Mucosa of descending colon (tissue), 3 donors: ENCODE measurements at places on chromosomes 11 and 22.

- no peak for DNase-seq
Measured at GRCh38 chr11:4589017-4589416, 4.8 kb upstream of the OR52I1 start.

- DNase-seq: no peak
Measured at GRCh38 chr11:110235966-110236365, 60.4 kb downstream of the RDX start.

GRCh38 chr22:39216143-39216490, 28.7 kb downstream of the PDGFB start:
- no peak for DNase-seq

DNA sequence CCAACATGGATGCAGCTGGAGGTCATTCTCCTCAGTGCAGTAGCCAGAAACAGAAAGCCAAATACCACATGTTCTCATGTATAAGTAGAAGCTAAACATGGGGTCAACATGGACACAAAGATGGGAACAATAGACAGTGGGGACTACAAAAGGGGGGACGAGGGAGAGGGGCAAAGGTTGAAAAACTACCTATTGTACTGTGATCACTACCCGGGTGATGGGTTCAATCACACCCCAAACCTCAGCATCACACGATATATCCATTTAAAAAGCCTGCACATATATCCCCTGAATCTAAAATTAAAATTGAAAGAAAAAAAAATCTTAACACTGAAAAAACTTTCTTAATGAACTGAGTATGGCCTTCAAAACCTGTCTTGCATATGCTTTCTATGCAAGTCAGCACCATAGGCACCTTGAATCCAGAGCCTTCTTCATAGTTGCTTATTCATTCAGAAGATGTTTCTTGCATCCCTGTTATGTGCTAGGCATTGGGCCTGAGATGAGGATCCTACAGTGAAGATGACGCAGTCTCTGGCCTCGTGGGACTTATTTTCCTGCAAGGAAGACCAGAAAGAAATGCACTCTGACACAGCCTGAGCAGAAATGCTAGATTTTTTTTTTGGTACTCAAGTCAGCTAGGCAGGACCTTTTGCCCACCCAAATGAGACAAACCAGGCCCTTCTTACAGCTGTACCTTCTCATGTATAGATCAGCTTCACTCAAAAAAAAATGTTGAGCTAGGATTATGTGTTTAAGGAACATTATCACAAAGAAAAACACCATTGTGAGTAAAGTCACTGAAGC, 21.0 kb downstream of the NNMT start:
- DNase-seq: no peak

DNA sequence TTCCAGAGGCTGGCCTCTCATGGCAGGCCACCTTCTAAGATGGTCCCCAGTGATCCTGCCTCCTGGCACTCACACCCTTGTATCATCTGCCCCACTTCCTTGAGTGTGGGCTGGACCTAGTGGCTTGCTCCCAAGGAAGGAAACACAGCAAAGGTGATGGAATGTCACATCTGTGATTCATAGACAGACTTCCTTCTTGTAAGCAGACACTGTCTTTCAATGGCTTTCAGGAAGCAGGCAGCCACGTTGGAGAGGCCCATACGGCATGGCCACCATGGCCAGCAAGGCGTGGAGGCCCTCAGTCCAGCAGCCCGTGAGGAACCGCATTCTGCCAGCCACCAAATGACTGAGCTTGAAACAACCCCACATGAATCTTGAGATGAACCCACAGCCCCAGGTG, 11.3 kb downstream of the LMO1 start:
- DNase-seq: no peak

DNA sequence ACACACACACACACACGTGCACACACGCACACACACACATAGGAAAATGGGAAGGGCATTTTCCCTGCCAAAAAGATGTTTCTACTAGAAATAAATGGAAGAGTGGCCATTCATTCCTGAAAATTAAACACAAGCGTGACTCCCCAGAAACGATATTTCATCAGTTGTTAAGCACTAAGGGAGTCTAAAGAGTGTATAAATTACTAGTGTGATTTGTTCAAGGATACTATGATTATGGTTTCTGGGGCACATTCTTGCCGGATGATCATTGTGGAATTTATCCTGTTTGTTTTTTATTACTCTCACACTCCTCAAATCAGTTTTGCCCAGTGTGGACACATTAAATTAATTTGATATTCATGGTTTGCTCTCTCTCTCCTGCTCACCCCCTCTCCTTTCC, 16.4 kb upstream of the AMOTL1 start:
- DNase-seq: no peak

DNA sequence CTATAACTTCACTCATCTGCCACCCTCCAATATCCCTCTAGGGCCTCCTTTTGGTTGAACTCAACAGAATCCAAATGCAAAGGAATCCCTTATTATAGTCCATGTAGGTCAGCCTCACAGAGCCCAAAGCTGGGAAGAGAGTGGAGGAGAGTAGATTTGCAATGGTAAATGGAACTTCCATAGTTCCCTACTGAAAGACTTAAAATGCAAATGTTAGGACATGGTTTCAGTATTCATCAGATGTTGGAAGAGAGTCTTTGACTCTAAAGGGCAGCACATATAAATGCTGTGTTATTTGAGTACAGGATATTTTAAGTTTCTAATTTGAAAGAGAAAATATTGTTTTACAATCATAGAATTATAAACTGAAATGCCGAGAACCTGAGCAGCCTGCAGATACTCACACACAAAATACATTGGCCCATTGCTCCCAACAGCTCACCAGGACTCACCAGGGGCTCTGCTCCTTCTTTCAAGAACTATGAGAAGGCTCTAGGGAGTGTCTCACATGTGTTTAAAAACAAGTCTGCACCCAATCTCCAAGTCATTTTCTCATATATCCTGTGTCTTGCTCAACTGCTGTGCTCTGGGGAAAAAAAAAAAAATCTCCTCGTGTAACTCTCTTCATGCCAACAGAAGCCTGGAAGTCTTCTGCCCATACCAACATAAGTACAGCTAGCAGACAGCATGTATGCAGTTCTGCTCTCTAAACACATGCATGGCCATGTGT, 39.6 kb downstream of the SYT9 start:
- DNase-seq: no peak

- no peak for DNase-seq
Measured at GRCh38 chr22:36931446-36931845, 18.0 kb downstream of the CSF2RB start.

DNA sequence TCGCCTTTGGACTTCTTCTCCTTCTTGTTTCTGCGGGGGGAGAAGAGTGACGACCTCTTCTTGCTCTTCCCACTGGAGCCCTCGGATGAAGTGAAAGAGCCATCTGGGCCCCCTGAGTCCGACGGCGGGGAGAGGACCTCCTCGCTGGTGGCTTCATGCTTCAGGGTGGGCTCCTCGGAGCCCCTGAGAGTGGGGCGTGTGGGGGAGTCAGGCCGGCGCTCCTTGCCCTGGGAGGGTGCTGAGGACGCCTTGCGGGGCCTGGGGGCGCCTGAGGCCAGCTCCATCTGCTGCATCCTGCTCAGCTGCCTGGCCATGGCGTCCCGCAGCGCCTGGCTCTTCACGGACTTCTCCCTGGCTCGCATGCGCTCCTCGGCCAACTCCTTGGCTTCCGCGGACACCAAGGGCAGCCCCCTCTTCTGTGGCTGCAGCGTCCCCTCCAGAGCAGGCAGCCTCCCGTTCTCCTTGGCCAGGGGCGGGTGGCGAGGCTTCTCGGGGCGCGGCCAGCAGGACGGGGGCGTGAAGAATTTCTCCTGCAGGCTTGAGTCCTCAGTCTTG, 43.3 kb upstream of the BID start:
- no peak for DNase-seq

DNA sequence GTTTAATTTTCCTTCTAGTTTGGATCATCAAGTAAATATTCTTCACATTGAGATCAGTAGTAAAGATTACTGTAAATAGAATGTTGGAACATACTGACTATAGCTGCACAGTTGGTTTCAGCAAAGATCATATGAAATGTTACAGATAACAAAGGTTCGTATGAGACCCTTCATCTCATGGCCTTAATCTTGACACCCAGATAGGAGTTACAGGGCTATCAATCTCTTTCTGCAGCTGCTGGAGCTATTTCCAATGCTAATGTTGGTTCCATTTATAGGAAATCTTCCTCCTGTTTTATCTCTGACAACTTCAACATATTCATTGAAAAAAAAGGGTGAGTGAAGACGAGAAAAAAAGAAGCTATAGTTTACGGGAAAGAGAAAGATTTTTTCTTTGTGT, 495.6 kb downstream of the JRKL start:
- DNase-seq: no peak

DNA sequence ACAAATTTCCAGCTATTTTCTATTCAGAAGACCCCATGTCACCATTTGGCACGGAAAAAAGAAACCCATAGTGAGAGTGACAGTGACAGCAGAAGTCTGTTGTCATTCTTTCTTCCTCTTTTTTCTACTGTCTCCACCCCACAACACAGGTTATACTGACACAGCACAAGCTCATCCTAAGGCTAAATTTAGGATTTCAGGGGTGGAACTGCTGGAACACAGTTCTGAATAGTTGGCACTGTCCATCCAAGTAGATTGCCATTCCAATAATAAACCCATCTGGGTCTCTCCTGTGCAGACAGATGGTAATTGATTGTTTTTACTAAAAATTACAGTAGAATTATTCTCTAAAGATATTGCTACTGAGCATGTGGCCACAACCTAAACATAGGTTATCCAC, 95.2 kb upstream of the C11orf87 start:
- no peak for DNase-seq

GRCh38 chr22:36413022-36413775, 25.4 kb upstream of the MYH9 start:
- DNase-seq: no peak

DNA sequence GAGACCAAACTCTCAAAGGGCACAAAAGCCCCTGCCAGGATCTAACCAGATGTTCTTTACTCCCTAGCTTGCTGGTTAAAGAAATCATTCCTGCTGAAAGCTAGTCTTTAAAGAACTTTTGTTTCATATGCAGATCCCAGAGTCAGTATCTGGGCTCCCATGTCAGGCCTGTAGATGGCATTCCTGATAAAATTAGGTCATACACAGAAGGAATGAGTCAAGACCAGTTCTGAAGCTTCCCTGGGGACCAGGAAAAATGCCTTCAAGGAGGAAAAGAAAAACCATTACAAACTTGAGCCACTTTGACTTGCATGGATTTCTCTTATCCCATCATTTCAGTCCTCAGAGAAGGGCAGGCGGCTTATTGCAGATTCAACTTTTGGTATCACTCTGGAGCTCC, 5.9 kb downstream of the DBX1 start:
- DNase-seq: no peak

DNA sequence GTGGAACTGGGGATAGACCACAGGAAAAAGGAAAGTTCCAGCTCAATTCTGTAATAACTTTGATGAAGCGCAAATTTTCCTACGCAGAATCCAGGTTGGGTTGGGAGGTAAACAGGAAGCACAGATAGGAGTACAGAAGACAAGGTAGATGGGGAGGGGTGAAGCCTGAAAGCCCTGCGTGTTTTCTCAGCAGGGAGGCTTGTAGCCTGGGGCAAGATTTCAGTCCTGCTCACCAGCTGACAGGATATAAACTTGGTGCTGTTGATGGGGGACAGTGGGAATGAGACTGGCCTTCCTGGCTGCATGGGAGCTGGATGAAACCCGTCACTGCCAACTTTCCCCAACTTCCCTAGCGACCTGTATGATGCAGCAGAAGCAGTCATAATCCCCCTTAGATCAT, 114.9 kb downstream of the ARHGAP32 start:
- no peak for DNase-seq

DNA sequence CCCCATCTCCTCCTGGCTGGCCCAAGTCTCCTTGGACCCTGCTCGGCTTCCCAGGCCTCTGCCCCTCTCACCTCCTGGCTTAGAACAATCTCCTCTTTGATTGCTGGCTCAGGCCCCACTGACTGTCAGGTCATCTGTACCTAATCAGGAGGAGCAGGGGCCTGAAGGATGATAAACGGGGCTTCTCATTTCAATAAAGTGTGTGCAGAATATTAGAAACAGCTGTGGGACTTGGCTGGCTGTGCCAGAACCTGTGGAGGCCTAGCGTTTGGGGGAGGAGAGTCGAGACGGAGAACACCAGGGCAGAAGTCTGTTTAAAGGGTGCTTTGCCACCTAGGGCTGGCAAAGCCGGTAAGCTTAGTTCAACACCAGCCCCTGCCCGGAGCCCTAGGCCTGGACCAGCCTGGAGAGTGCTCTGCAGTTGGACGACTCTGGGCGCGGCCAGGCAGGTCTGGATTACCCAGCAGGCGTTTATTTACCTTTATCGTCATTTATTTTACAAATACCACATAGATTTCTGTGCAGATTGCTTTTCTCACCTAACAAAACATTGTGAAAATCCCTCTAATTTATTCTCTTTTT, 10.1 kb upstream of the VSIG10L2 start:
- no peak for DNase-seq

GRCh38 chr11:122342089-122342744, 226.2 kb upstream of the BLID start:
- no peak for DNase-seq

GRCh38 chr11:2781408-2782274, 81.8 kb upstream of the KCNQ1OT1 start:
- peak; percentile 1 for DNase-seq

- DNase-seq: no peak
Measured at GRCh38 chr11:10902301-10903063, 44.6 kb upstream of the ZBED5 start.
